Forelimb muscle (tissue), 1 donor: ENCODE measurements at places on chromosomes 12 and 14.

GRCh38 chr12:116542345-116542956 is 16.7 kb upstream of the MAP1LC3B2 start:
- DNase-seq, result no peak

- DNase-seq, result no peak
Observed at GRCh38 chr12:74499192-74499591, 38.4 kb upstream of the ATXN7L3B start.

GRCh38 chr12:131833288-131833895 is 5.2 kb downstream of the MMP17 start:
- no peak for DNase-seq

GRCh38 chr12:52857500-52857899 is 8.7 kb upstream of the KRT78 start:
- no peak for DNase-seq

DNA sequence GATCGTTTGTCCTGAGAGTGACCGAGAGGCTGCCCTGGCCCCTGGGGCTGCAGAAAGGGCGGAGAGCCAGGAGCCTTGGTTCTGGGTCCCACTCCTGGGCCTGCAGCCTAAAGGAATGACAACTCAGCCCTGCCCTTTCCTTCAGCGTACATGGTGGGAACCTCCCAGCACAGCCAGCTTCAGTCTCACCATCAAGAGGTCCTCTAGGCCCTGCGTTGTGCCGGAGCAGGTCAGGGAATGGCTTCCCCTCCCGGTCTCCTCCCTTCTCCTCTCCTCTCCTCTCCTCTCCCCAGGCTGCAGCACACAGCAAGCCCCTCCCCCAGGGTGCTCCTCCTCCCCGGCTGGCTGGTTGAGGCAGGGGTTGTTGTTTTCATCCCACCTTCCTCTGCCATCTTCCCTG is 44.6 kb upstream of the TUNAR start:
- no peak for DNase-seq

DNA sequence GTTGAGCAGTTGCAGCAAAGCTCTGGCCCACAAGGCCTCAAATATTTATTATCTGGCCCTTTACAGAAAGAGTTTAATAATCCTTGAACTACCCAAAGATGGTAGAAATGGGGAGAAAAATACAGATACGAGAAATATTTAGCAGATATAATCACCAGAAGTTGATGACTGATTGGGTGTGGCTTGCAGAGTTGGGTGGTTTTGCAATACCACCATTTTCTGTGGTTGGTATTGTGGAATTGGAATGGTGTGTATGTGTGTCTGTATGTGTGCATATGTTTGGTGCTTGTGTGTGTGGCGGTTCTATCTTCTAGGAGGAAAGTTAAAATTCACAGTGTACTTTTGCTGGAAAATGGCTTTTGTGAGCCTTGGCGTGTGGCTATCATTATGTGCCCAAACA is 85.4 kb upstream of the MANSC4 start:
- no peak for DNase-seq
